Aorta (tissue), 5 donors: ENCODE measurements at places on chromosomes 5 and 9.

DNA sequence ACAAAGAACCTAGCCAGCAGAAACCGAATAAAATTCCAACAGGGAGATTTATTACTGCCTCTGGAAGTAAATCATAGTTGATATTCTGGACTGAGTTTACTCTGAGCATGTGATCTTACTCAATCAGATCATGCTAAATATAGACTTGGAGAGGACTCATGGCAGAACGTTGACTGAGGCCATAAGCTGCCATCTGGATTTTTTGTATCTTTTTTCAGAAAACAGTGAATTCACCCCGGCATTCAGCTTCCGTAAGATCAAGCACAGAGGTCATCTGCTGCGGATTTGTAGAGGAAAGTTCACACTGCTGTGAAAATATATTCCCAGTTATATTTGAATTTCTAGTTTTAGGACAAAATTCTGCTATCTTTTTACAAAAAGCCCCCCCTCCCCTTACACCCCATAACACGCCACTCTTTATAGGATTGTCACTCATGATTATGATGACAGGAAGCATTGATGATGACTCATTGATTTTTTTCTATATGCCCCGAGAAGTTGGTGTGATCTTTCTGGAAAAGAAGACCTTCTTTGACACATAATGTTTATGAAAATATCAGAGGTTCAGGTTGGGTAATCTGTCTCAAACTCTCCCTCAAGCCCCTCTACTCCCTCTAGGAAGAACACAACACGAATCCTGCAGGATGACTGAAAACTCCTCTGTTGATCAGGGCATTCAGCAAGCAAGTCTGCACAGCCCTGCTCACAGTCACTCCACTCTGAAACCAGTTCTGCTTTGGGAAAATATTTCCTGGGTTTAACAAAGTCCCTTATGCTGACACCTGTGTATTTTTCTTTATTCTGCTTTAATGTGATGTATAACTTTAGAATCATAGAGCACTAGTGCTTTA, 70.8 kb downstream of the NXNL2 start:
- no peak for DNase-seq

- no peak for DNase-seq
Observed at GRCh38 chr5:173653822-173654523, 37.5 kb upstream of the BOD1 start.

DNA sequence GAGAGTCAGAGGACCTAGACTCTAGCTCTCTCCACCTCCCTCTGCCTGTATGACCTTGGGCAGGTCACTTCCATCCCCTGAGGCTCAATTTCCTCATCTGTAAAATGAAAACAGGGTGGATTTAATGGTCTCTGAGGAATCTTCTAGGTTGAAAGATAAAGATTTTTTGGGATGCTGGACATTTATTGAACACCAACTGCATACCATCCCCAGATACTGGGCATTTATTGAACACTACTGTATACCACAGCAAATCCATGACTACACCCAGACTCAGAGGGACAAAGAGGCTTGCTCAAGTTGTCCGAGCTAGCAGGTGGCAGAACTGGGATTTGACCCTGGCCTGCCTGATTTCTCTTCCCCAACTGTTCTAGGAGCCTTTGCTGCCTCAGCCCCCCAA, 25.0 kb upstream of the CPLX2 start:
- DNase-seq: no peak

DNA sequence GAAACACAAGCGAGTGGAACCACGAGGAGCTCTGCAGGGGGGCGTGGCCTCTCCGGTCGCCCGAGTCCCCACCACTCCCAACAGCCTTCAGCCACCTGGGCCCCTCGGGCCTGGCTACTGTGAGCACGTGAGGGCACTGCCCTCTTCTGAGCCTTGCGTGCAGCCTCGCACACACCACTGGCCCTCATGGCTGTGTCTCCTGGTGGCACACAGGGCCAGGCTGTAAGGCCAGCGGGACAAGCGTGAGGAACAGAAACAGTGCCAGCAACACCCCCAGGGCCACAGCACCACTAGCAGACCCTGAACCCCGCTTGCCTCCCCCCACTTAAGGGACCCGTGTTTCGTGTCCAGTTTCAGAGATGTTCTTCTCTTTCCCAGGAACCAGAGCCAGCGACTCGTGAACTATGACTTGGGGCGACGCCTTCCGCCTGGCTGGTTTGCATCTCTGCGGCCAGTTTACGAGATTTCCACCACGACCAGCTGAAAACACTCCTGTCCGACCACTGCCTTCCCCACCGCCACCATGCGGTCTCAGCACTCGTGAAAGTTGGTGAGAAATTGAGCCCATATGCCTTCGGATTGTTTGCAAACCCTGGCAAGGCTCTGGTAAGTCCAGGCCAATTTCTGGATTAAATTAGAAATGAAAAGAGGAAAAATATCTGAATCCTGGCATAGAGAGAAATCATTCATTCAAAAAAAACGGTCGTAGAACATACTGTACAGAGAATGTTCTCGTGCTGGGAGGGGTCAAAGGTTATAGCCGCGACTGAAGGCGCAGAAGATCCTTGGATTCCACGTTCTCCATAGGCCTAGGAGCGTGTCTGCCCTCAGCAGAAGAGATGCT, 135.6 kb downstream of the ZNF354C start:
- peak; percentile 69 for DNase-seq

- no peak for DNase-seq
Observed at GRCh38 chr5:98936948-98937715, 8.3 kb upstream of the CHD1 start.
